M059J (cell line): ENCODE measurements at places on chromosomes 6 and 20. TPM values are rescaled to one million over a fixed set of nuclear protein-coding genes. Genes with fewer than 3 reads are reported as not detected.

DNA sequence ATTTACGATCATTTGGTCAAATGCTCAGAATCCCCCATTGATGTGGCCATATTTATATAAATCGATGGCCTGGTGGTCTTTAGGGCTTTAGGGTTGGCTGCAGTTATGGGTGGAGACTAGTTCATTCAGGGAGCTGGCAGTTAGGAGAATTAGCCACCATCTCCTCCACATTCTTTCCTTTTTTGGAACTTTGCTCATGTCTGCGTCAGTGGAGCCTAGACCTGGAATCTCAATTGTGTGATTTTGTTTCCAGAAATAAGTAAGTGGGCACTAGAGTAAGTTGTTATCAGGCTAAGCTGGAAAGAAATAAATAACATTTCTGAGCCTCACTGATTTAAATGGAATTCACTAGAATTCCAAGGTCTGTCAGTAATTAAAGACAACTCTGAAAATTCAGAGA lies 29.0 kb upstream of the ELOVL5 start:
- no peak for DNase-seq

DNA sequence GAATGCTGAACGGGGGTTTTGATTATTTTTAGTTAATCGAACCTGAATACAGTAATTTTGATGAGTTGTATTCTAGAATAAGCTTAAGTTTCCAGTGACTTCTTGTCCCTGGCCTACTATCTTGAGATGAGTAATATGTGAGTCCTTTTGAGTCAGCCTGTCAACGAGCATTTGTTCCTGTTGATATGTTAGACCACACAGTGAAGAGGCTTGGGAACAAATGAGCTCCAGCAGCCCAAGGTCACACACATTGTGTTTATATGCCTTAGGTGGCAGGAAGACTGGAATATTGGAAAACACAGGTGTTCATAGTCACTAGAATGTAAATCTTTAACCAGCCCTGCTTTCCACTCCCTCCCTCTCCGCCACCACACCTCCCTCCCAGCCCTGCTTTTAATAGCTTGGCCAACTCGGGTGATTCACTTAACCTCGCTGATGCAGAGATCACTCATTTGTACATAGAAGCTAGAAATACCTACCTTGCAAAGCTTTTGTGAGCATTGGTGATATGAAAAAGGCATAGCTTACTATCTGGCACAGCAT lies 9.1 kb downstream of the SMPDL3A start:
- DNase-seq: peak; percentile 86

Gene TRIM15
- not detected in 2 replicates for total RNA-seq

Gene CAP2
- total RNA-seq: 39.9 and 44.1 TPM in 2 replicates

- peak; percentile 92 for DNase-seq
These were observed 50.0 kb downstream of the PHF20 start for GRCh38 chr20:35821807-35822242.

DNA sequence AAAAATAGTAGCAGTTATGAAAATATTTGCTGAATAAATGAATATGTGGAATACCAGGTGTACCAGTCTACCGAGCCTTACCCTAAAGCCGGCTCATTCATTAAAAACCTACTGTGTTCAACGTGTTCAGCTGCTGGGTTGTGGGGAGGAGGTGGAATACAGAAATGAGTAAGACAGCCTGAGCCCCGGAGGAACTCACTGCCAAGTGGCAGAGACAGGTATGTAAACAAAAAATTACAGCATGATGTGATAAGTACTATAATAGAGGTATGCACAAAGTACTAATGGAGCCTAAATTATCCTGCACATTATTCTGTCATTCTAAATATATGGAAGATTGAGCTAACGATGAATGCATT lies 6.8 kb upstream of the ADTRP start:
- DNase-seq: peak; percentile 51

GRCh38 chr20:2751878-2752566 lies 48.4 kb downstream of the CPXM1 start:
- DNase-seq: peak; percentile 31

Gene CAPN11
- total RNA-seq: not detected in 2 replicates

- peak; percentile 46 for DNase-seq
These were observed 8.8 kb downstream of the DUSP15 start for GRCh38 chr20:31861385-31862156.

Gene LRFN2
- total RNA-seq: not detected in 2 replicates

DNA sequence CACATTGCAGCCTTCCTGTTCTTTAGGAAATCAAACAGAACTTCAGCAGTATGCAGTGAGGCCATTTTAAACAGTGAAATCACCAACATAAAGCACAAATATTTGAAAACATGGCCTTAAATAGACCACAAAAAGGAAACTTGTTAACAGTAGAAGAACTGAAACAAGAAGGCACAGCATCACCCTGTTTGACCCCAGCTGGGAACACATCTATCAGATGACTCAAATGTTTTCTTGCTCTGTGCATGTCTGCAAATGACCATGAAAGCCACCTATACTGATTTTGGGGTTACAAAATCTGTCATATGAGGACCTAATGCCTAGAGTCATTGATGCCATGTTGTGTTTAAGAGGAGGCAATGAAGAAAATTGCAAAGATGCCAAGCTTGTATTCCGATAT lies 123.8 kb upstream of the ADGRF1 start:
- peak; percentile 79 for DNase-seq

- DNase-seq: peak; percentile 39
These were observed 6.5 kb downstream of the PRND start for GRCh38 chr20:4728120-4728760.

DNA sequence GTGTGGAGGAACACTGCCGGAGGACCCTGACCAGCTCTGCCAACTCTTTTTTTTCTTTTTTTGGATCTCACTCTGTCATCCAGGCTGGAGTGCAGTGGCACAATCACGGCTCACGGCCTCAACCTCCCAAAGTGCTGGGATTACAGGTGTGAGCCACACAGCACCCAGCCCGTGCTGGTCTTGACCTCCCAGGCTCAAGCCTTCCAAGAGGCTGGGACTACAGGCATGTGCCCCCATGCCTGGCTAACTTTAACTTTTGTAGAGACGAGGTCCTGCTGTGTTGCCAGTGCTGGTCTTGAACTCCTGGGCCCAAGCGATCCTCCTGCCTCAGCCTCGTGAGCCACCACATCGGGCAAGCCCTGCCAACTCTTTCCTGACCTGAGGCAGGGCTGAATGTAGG lies 11.2 kb downstream of the GCNT2 start:
- DNase-seq: no peak

DNA sequence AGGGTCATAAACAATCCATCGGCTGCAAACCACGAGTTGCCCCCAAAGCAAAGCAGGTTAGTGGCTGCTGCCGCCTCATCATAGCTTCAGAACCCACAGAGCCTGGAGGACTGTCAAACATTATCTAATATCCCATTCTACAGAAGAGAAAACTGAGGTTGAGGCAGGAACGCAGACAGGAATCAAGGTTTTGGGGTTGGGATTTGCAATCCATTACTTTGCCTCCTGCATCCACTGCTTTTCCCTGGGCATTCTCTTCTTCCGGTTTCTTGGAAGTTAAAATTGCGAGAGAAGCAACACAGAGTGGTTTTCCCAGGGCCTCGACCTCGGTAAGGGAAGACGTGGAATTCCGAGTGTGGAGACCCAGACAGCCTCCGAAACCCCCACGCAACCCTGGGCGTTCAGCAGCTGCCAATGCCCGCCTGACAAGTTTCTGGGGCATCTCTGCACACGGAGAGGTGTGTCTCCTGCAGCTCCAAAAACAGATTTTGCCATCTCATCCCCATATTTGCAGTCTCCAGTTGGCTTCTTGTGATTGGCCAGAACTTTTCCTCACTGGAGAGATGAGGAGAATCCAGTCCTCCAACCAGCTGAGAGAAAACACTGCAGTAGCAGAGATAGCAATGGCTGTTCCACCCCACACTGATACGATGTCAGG lies 45.5 kb upstream of the SNAP25 start:
- DNase-seq: peak; percentile 23

DNA sequence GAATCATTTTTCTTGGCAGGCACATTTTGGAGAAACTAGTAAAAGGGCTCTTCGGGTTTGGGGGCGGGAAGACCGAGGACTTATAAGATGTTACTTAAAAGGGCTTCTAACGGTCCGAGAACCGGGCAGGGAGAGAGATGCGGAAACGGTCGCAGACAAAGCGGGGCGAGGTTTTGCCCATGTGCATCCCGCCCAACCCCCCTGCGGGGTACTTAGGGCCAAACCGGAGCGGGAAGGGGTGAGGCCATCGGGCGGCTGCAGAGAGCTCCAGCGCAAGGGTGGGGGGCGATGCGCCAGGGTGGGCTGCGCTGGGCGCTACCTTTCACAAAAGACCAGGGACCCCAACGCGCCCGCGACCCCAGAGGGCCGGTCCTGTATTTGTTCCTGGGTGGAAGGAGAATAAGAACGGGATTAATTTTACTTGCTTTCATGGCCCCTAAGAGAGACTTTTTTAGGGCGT lies 616 bp downstream of the TUBB start:
- peak; percentile 71 for DNase-seq

Gene HNF4A
- not detected in 2 replicates for total RNA-seq

- DNase-seq: peak; percentile 2
These were observed 18.3 kb upstream of the FAM162B start for GRCh38 chr6:116783852-116784251.

DNA sequence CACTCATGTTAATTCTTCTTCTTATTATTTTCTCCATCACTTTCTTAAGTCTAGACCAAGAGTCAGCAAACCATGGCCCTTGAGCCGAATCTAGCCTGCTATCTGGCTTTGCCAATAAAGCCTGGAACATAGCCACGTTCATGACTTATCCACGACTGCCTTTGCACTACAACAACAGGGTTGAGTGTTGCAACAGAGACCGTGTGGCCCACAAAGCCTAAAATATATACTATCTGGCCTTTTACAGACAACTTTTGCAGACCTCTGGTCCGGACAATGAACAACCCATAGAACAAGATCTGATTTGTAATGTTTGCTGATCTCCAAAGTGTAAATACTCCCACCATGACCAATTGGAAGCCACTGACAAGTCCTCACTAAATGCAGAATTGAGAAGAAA lies 140.5 kb upstream of the CDYL start:
- DNase-seq: no peak

Gene RPS6KA2
- total RNA-seq: 1.9 and 7.2 TPM in 2 replicates

DNA sequence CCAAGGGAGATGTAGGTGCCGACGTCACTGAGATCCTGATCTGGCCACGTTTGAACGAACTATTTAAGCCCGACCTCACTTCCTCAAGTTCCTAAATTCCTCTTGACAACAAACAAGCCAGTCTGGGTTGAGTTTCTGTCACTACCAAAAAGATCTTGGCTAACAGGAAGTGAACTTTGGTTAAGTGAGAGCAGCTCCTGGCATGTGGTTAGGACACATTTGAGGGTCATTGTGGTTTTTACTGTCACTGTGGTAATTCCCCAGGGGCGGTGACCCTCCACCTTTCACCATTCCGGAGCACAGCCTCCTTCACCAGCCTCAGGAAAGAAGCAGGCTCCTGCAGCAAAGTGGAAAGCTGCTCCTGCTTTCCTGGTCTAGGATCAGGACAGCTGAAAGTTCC lies 43.1 kb upstream of the ZNF831 start:
- no peak for DNase-seq

Gene TMEM244
- total RNA-seq: not detected in 2 replicates

DNA sequence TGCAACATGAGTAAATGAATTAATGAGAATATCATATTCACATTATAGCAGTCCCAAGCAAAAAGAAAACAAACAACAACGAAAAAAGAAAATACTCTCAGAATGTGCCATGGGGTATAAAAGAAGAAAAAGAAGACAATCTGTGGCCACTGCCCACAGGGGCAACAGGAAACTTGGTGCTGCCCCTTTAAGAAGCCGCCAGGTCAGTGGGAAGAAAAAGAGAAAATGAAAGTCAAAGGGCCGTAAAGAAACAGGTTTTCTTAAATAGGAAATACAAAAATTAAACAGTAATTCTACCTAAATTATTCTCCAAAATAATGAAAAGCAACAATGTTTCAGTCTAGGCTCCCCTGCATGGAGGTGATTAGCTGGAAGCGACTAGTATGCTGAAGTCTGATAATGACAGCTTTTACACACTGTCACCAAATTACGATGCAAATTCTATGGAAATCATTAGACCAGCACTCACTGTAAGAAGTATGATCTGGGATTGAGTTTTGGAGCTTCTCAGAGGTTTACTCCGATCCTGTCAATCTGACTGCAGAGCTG lies 23.6 kb downstream of the GMDS start:
- peak; percentile 43 for DNase-seq

Gene PRDM13
- not detected in 2 replicates for total RNA-seq

Gene RIOK1
- 6.2 and 15.6 TPM in 2 replicates for total RNA-seq

DNA sequence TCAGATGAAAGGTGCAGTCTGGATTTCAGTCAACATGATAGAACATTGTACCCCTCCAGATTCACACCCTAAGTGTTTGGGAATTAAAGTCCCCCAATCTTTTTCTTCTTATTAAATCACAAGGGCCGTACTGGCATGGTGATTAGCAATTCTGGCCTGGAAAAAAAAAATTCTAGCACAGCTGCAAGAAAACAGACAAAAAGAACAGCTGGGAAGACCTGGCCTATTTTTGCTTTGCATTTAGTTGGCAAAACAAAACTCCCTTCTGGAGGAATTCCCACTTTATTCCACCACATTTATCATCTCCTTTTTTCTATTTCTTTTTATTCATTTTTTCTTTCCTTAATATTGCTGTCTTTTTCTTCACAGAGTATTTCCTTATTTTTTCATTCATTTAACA lies 39.8 kb upstream of the AKAP12 start:
- no peak for DNase-seq

- DNase-seq: no peak
These were observed 1.1 kb downstream of the NT5DC1 start for GRCh38 chr6:116101790-116102189.

Gene PKIB
- 4.2 and 4.4 TPM in 2 replicates for total RNA-seq

- DNase-seq: peak; percentile 83
These were observed 718.5 kb downstream of the RFPL4B start for GRCh38 chr6:113065611-113066010.

- no peak for DNase-seq
These were observed 121.3 kb upstream of the PRSS16 start for GRCh38 chr6:27126046-27126814.

Gene COL9A1
- not detected in 2 replicates for total RNA-seq

DNA sequence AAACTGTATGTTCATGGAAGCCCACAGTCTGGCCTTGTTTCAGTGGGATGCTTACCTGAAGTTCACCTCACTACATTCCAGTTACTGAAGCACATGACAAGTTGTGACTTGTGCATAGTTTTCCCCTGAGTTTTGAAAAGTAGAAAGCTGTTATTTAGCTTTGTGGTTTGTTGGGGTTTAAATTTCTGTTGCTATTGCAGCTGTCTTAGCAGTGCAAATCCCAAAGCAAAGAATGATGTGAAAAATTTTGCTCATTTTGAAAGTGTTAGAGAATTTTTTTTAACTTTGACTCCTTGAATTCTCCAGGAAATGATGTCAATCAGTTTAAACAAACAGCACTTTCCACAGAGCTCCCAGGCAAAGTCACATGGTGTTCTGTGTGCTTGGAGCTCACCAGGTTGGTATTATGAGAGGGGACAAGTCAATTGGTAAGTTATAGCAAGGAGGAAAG lies 268.4 kb downstream of the ADGRG6 start:
- DNase-seq: peak; percentile 94

GRCh38 chr6:74287932-74288331 lies 591.9 kb downstream of the CD109 start:
- no peak for DNase-seq
